ENCODE measurements at places on chromosomes 11 and 22.
A peak's percentile ranks its signal among the peaks of the same experiment; 100 is the strongest.

DNA sequence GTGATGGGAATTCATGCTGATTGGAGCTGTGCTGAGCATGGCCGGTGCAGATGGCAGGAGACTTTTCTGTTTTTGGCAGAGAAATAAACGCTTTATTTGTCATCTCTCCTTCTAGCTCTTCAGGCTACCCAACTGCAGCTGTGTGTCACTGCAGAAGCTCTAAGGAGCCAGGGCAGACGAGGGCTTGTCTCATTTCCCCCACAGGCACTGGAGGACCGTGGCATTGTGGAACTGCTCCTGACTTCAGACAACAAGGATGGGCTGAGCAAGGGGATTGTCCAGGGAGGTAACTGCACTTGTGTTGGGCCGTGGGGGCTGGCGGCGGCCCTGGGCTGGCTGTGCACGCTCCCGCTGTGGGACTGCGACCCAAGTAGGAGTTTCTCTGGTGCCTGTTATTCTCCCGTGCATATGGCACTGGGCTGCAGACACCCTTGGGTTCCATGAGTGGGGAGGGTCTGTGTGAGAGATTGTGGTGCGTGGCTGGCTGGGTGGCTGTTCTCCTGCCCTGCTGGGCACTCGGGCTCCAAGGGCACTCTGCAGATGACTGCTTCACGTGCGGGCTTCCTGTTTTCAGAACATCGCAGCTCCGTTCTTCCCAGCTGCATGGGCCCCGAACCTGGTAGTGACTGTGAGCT is 27.2 kb downstream of the GLB1L2 start:
- no peak for DNase-seq

DNA sequence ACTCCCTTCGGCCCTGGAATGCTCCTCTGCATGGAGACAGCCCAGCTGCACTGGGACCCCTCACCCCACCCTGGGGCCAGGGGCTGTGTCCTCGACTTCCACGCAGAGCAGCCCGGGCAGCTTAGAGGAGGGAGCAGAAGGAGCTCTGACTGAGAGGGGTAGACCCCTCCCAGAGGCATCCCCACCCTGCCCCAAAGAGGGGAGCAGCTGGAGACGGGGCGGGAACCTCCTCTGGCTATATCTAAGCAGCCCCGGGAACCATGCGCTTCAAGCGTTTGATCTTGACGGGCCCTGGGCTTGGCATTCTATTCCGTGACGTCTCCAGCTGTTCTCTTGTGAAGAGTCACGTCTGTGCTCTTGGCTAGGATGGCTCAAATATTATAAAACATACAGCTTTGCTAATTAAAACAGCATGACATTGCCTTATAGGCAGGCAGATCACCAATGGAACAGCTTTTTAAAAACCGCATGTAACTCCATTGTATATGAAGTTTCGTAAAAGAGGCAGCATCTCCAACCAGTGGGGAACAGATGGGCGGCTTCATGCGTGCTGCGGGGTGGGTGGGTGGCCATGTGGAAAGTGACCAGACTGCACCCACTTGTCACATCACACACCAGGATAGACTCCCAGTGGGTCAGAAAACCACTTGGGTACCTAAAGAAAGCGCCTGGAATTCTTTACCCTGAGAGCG is 7.7 kb downstream of the KCNQ1 start:
- no peak for DNase-seq

- DNase-seq = no peak
Measured at GRCh38 chr11:115185507-115185906, 318.7 kb downstream of the CADM1 start.

GRCh38 chr22:42270510-42271190 is at the start of gene TCF20:
TCF20 (minus strand) TSS chr22:42270653; CDS start chr22:42215305, 55,348 bp downstream.
- DNase-seq = peak; percentile 82

- DNase-seq = no peak
Measured at GRCh38 chr11:99366546-99366945, 345.8 kb downstream of the CNTN5 start.

Data from activated CD4-positive, alpha-beta T cell treated with anti-CD3 and anti-CD28 coated beads for 48 hours (primary cell).